ENCODE measurements at places on chromosomes 4 and X. TPM values are rescaled to one million over a fixed set of nuclear protein-coding genes. Genes with fewer than 3 reads are reported as not detected.

PIR gene
- 54.6 TPM for total RNA-seq

DIPK2B gene
- not detected for total RNA-seq

FMR1NB gene
- not detected for total RNA-seq

MAGEA4 gene
- total RNA-seq, result not detected

PASD1 gene
- not detected for total RNA-seq

NXF2 gene
- total RNA-seq, result not detected

LUZP4 gene
- total RNA-seq, result not detected
